Activated CD4-positive, CD25-positive, alpha-beta regulatory T cell (primary cell): ENCODE measurements at places on chromosomes 3 and 15.

DNA sequence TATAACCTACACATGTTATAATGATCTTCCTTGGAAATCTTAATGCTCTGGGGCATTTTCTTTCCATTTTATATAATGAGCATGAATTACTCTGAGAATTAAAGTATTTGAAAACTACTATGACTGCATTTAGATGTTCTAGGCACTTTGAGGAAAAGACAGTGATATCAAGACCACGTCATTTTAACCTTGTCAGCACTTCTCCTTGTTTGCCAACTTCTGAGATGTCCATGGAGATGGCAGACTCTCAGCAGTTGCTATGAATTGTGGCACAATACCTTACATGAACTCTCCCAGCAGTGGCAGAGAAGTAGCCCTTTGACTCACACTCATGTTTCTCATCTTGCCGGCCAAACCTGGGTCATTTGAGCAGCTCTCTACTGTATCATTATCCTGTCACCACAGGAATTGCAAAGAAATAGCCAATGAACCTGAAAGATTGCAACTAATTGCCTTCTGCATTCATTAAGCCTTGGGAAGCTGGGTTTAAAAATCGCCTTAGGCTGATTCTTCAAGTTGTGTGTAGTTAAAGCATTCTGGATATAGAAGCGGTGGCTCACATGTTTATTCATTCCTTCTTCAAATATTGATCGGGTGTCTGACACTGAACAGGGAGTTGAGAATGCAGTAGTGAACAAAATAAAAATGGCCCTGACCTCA, 272.2 kb upstream of the CFAP20DC start:
- DNase-seq, result no peak

GRCh38 chr3:196218155-196218712, 1.9 kb downstream of the SLC51A start:
- DNase-seq, result no peak

DNA sequence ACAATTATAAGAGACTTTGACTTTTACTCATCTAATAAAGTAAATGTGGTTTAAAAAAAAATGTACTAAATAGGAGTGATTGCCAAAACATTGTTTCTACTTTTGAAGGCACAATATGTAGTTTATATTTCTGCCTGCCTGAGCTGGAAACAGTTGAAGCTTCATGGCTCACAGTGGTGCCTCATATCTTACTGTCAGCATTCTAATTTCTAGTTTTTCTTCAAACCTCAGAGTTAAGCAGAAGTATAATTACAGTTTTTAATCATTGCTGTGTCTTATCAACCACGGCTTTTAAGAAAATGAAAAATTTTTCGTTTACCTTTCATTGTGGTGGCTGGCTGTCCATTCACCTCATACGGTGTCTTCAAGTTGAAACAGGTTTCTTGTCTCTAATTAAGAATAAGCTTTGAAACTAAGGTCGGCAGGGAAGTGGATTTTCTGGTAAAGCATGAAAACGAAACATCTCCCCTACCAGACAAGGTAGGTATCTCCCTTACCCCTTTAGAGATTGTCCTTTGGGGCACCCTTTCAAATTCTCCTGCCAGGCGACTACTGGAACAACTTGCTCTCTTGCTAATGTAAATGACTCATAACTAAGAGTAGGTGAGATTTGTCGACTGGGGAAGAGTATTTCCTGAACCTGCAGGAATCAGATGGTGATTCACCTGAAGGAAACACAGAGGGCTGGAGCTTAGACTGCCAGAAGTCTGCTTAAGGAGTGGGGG, at the start of gene GPR87:
Gene GPR87, minus strand, starts transcription at position 554 of the 725 bp plus-strand sequence. CDS start 16,720 bp downstream, outside the sequence.
- no peak for DNase-seq

DNA sequence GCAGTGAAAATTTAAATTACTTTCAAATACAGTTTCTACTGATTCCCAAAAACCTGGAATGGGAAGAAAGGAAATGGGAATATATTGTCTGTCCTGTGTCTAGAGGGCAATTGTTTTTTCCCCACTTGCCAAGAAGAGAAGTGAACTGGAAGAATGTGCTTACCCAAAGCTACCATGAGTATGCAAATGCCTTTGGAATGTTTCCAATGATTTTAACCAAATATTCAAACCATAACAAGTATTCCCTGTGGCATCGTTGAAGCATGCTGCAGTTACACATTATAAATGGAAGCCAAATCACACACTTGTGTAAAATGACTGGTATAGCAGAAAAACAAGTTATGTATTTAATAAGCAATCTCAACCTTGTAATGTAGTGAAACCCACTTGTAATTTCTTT, 368.2 kb downstream of the GBE1 start:
- DNase-seq, result no peak

GRCh38 chr15:69357773-69358771, 56.1 kb upstream of the KIF23 start:
- no peak for DNase-seq

GRCh38 chr3:155753038-155753639, 8.3 kb upstream of the PLCH1 start:
- DNase-seq, result no peak

GRCh38 chr3:197791892-197792647, 1.0 kb downstream of the LRCH3 start:
- no peak for DNase-seq

DNA sequence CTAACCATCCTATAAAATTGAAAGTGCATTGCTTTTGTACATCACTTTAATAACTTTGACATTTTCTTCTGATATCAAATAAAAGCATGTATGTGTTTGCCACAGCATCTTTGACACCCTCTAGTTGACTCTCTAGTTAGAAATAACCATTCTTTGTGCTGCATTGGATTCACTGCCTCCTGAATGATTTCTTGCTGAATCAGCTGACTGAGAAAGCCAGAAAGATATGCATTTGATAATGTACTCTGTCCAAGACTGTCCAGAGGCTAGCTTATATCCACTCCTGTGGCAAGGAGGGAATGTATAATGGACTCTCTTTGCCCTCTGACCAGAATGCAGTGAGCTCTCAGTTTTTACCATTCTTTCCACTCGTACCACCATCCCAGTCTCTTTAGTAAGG, 6.2 kb downstream of the RAB11A start:
- DNase-seq, result no peak

DNA sequence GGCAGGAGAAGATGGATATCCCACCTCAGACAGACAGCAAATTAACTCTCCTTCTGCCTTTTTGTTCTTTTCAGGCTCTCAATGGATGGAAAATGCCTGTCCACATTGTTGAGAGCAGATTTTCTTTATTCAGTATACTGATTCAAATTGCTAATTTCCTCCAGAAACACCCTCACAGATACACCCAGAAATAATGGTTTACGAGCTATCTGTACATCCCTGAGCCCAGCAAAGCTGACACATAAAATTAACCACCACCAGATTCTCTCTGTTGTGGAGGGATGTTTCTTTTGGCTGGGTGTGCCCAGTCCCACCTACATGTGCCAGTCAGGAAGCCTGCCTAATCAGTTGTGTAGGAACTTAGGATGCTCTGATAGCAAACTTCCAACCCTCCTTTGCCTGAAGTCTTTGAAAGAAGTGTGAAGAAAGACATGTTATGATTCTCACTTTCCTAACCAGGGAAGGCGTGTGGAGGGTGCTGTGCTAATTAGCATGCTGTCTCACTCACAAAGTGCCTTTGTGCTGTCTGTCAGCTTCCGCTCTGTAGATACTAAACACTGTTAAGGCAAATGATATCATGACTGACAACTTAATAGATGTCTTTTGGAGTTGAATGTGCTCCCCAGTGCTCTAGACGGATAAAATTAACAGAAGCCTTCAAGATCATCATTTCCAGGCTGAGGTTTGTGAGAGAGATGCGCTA, 208.5 kb downstream of the CLSTN2 start:
- DNase-seq, result no peak

DNA sequence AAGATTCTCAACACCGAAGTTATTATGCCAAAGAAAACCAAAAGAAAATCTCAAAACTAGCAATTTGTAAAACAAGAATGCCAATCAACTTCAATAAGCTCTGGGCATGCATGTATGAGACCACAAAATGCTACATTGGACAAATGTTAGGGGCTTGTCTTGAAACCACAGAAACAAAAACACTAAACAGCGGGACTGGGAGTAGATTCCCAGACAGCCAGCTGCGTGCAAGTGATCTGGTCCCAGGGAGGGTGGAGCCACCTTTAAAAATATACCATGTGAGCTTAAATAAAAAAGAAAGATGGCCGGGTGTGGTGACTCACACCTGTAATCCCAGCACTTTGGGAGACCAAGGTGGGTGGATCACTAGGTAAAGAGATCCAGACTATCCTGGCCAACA, 163.6 kb upstream of the PRICKLE2 start:
- no peak for DNase-seq

- DNase-seq, result no peak
Observed at GRCh38 chr3:169573148-169573547, 90.4 kb downstream of the MECOM start.

- no peak for DNase-seq
Observed at GRCh38 chr3:178545337-178545736, 9.1 kb downstream of the KCNMB2 start.

DNA sequence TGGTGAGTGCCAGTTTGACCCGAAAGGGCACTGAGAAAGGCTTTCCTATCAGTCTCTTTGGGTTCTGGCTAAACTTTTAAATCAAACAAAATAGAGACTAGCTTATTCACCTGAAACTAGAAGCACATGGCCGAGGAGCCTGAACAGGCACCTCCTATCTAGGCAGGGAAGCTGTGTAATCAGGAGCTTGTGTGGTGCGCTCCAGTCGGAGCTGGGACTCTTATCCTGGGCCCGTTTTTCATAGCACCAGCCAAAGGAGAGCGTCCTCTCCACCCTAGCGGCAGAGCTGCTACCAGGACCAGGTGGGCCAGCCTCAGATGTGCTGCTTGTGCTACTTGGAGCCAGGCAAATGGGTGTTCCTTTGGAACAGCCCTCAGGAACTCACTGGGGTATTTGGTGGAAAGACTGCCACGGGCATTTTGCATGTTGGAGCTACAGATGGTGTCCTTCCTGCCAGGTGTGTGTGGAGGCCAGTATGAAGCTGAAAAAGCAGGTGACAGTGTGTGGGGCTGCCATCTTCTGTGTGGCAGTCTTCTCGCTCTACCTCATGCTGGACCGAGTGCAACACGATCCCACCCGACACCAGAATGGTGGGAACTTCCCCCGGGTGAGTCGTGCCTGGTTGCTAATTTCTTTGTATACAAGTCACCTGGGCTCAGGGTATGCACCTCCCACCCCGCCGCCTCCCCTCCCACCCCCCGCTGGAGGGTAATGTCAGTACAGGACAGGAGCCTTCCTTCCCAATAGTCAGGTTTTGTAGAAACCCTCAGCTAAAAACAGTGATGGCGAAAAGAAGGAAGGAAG, 833 bp downstream of the MAN2A2 start:
- no peak for DNase-seq

DNA sequence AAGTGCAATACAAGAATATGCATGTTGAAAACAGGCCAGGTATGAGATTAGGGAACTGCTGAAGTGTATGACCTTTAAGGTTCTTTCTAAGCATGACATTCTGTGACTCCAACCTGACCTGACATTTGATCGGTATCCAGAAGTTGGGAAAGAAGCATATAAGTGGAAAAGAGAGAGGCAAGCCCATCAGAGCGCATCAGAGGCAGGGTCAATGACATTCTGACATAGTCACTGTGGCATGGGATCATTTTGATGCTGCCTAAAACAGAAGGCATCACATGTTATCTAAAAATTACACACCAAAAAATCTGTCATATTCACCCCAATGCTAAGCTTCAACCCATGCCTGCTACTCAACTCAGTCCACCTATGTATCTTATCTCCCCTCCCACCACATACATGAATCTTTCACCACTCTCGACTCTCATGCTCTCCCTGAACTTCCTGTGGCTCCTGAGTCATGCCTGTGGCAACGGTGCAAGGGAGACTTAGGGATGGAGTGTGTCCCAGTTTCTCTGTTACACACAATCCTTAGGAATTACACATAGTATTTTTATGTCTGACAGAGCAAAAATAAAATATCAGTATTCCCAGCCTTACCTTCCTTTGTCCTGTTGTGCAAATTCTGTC, 20.5 kb upstream of the LRRN1 start:
- DNase-seq, result no peak

DNA sequence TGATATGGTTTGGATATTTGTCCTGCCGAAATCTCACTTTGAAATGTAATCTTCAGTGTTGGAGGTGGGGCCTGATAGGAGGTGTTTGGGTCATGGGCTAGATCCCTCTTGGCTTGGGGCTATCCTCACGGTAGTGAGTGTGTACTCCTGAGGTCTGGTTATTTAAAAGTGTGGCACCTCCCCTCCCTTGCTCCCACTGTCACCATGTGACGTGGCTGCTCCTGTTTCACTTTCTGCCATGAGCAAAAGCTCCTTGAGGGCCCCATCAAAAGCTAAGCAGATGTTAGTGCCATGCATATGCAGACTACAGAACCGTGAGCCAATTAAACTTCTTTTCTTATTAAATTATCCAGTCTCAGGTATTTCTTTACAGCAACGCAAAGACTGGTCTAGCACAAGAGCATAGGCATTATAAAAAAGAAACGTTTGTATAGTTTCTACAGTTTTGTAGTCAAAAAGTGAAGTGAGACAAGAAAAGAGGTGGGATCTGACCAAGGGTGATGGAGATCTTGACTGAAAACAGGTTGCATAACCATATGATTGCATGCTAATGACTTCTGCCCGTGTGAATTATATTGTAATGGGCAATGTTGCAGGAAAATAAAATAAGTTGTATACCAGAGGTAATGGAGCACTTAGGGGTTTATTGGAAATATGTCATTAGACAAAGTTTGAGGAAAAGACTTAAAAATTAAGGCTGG, 28.5 kb upstream of the CLASP2 start:
- DNase-seq, result no peak

GRCh38 chr3:55870594-55870993, 383.5 kb upstream of the WNT5A start:
- DNase-seq, result no peak
